Peyer's patch (tissue), 4 donors: ENCODE measurements at places on chromosomes 1 and 21. TPM values are rescaled to one million over a fixed set of nuclear protein-coding genes. Genes with fewer than 3 reads are reported as not detected.

RSPO1 gene
- total RNA-seq = 0.35 TPM

GUCA2B gene
- total RNA-seq = 35.5 TPM

STMN1 gene
- total RNA-seq = 23.2 TPM

INAVA gene
- total RNA-seq = 333 TPM

OR2AK2 gene
- not detected for total RNA-seq

ZBTB8OS gene
- 52.8 TPM for total RNA-seq

F5 gene
- total RNA-seq = not detected

KIF17 gene
- 0.80 TPM for total RNA-seq

MYCL gene
- 9.9 TPM for total RNA-seq

CHD5 gene
- total RNA-seq = 0.27 TPM

RGS8 gene
- total RNA-seq = not detected
